ENCODE measurements at places on chromosomes 2 and 18.

DNA sequence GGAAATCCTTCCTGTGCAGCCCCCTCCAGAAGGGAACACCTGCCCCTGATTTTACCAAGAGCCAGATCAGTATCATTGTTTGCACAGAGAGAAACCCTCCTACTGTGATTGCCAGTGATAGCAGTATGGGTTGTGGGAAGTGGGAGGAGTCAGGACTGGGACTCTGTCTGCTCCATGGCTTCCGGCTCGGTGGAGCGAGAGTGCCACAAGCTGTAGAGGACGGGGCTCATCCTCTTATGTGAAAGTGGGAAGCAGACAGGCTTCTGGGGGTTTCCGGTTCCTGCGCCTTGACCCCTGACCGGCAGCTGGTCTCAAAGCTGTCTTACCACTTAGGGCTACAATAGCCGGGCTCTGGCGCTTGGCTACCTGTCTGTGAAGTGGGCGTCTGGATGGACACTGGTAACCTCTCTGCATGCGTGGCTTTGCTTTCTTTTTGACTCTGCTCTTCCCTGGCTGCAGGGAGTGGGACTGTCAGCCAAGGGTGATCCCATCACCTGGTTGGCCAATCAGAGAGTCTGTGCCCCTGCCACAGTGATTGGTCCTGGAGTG is 79.7 kb downstream of the BCL2L11 start:
- DNase-seq, result no peak

DNA sequence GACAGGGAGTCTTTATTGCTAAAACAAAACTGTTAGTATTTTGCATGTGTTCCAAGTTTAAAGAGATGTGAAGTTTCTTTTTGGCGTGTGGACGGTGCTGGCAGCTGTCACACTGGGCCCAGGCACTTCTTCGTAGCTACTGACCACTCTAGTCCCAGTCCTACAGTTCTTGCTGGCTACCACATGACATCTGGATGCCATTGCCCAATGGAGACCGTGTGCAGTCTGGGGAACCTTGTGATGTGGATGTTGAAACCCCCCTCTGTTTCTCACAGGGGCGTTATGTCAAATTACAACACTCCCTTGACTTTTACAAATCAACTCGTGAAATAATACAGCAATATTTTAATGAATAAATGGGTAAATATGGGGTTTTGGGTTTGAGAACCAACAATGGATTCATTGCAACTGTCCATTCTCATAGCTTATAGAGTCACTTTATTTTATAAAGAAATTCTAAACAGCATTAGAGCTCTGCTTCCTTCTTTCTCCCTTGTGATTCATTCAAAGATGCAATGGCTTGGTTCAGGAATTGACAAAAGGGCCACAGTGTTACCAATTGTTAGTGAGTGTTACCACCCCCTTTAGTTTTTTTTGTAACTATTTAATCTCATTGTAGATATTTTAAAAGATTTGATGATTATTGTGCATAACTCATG is 1.2 kb downstream of the GPD2 start:
- no peak for DNase-seq

DNA sequence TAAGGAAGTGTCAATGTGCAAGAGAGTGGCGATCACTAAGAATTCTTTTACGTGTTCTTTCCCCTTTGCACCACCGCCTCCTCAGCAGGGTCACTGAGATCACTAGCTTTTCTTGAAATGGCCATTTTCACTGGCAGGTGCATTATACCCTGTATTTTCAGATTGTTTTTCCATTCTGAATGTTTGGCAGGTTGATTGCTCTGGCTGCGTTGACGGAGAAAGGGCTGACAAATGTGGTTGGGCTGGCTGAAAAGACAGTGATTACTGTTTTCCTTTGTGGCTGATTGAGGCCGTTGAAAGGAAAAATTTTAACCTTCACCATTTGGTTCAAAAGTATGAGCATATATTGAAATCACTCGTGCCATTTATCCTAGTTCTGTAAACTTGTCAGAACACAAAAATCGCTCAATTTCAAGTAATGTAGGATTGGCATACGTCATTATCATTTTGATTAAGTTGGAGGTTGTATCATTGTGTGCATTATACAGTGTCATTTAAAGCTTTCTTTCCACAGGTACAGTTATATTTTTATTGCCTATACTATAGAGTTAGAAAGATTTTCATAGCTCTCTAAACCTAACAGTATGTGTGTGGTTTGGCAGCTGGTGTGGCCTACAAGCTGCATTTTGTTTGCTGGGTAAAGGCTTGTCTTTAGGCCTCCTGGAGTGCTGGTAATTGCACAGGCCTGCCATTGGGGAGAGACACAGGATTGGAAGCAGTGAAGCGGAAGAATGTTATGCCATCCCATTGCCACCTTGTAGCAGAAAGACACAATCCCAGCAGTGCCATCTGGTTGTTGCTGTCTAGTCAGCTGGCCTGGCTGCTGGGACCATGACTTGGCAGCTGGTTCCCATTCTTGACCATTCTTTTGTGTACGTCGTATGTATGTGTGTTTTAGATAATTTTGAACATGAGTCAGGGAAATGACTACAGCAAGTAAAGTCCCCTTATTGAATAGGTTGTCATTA is 36.7 kb downstream of the DYNC1I2 start:
- no peak for DNase-seq

DNA sequence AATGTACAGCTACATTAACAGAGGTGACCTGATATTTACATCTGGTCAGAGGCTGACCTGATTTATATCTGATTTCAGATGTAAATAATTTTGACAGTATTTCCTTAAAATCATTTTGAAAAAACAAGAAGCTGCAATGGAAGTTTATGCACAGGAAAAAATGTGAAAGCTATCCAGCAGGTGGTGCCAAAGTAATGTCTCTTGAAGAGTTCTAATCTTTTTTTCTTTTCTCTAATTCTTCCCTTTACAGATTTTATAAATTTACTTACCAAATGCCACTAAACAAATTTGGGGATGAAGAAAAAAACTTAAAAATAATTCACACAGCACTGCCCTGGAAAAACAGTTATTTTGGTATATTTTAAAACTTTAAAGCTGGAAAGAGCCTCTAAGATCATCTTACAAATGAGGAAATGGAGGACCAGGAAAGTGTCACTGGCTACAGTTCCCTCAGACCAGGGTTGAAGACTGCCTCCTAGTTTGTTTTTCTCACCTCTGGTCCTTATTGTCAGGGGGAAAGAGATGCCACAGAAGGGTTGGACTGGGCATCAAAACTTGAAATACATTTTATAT is 16.4 kb upstream of the FBLN7 start:
- DNase-seq, result peak; percentile 58

GRCh38 chr18:31042406-31043181 is at the start of gene DSC3:
Gene DSC3, minus strand, starts transcription at chr18:31042742. Its CDS starts 82 bp downstream, at chr18:31042660.
- no peak for DNase-seq

- DNase-seq, result no peak
Measured at GRCh38 chr18:55142410-55142809, 183.1 kb upstream of the CCDC68 start.

DNA sequence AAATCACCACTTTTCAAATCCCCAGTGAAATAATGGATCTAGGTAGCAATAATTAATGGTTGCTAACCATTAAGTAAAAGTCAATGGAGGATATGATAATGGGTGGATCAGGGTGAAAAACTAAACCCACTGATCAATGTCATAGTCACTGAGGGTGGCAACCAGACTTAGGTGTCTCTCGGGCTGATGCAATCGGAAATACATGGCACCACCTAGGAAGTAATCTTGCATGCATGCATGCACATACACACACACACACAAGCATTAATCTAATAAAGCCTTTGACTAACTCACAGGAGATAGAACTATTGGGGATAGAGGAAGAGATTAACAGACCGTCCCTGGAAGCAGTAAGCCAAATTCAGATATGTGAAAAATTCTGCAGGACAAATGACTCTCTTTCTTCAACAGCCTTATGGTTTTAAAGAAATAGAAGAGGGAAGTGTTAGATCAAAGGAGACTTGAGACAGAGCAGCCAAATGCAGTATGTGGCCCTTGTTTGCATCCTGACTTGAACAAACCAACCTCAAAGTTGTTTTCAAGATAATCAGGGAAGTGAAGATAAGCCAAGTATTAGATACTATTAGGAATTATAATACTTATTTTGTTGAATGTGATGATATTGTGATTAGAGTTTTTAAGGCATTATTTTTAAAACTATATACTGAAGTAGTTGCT is 186.0 kb upstream of the RMP24 start:
- no peak for DNase-seq

- DNase-seq, result no peak
Measured at GRCh38 chr2:234134496-234134895, 84.0 kb downstream of the SPP2 start.

DNA sequence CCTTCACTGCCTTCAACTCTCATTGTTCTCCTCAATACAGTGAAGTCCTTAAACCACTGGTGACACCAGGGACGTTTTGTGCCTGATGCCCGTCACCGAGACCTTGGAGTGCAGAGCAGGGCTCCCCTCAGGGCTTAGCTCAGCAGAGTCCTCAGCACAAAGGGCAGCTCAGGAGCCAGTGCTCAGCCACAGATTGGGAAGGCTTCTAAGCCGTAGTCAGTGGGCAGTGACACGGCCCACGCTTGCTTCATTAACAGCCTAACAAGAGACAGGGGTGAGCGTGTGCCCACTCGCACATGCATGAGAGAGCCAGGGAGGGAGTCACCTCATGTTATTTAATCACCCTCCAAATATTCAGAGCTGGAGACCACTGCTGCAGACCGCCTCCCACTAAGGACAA is 137.5 kb downstream of the SH3RF3 start:
- DNase-seq, result no peak

DNA sequence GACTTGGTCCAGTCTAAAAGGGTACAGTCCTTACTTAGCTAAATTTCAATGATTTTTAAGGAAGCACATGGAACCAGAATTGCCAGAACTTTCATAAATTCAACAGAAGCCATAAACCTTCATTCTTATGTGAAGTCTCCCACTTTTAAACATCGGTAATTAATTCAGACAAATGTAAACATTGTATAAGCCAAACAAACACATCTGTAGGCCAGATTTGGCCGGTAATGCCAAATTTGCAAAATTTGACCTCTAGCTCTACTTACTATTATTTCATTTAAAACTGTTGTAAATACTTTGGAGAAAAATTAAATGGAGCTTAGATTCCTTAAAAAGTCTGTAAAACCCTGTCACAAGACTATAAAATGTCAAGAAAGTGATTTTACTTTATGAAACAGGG is 83.2 kb upstream of the GALNT5 start:
- DNase-seq, result no peak

DNA sequence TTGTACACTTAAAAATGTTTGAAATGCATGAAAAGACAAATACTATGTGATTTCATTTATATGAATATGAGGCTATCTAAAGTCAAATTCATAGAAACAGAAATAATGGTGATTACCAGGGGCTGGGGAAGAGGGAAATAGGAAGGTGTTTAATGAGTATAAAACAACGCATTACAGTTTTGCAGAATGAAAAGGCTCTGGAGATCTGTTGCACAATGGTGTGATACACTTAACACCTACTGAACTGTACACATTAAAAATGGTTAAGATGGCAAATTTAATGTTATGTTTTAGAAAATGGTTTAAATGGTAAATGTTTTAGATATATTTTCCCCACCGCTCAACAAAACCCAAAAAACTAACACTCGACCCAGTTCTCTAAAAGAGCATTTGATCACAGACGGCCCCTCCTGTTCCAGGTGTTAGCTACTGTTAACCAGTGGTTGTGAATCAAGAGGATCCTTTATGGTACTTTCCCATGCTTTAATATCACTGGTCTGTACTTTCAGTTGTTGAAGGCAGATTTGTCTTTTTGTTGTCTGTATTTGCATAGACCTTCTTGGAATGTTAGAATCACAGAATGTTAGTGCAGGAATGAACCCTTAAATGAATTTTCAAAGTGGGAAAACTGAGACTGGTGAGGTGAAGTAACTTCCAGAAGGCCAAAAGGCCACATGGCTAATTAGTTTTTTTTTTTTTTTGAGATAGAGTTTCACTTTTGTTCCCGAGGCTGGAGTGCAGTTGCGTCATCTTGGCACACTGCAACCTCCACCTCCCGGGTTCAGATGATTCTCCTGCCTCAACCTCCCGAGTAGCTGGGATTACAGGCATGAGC is 10.2 kb downstream of the RAB10 start:
- no peak for DNase-seq

GRCh38 chr2:242038928-242039341 is 169.4 kb downstream of the RTP5 start:
- no peak for DNase-seq

Data from HS-27A (cell line).